ENCODE measurements at places on chromosomes 1 and 21.

- DNase-seq = no peak
Measured at GRCh38 chr21:33293136-33293535, 27.0 kb downstream of the IL10RB start.

GRCh38 chr1:41917835-41918449, 780 bp downstream of the HIVEP3 start:
- peak; percentile 66 for DNase-seq

GRCh38 chr1:101284021-101284420, 47.2 kb downstream of the S1PR1 start:
- DNase-seq = no peak

DNA sequence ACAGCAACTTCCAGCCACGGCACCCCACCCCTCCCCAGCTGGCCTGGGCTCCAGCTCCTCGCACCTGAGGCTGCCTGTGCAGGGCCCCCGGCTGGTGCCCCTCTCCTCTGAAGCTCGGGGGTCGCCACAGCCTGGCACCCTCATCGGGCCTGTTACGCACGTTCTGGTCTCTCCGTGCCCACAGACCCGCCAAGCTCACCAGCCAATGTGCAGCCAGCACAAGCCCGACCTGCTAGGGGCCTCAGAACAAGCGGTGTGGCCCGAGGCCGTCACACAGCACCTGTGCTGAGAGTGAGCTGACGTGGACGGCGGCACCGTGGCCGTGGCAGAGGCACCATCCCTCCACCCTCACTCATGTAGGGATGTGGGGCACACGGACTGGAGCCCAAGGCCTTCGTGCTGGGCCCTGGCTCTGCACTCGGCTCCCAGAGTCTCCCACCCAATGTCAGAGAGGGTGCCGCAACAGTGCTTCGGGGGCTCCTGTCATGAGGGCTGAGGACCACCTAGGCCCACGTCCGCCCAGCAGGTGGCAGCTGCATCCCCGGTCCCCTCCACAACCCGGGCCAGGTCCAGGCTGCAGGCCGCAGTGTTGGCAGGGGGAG, 4.4 kb upstream of the SAMD11 start:
- DNase-seq = no peak

DNA sequence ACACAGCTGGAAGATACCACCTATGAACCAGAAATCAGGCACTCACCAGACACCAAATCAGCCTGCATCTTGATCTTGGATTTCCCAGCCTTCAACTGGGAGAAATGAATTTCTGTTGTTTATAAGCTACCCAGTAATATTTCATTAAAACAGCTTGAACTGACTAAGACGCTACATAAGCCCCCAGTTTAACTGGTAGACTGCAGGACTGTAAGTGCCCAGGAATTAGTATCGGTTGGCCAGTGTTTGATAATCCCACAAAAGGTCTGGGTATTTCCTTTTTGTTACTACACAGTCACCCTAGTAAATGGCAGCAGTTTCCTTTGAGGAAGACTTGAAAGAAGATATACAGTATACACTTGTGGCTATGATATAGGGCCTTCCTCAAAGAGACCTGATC, 7.3 kb upstream of the SLC35D1 start:
- DNase-seq = no peak

DNA sequence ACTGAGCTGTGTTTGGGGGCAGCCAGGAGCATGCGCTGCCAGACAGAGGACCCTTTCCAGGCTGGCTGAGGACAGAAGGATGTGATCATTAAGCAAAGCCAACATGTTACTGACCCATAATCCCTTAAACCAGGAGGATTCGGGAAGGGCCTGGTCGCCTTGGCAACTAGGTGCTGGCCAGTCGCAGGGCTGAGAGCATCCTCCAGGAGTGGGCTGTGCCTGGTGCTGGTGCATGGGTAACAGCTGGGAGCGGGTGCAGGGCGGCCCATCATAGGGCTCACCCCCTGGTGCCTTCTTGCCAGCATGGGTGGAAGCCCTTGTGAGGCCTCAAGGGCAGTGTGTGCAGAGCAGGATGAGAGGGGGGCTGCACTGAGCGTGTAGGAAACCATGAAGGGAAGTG, 17.2 kb downstream of the CDK18 start:
- no peak for DNase-seq

DNA sequence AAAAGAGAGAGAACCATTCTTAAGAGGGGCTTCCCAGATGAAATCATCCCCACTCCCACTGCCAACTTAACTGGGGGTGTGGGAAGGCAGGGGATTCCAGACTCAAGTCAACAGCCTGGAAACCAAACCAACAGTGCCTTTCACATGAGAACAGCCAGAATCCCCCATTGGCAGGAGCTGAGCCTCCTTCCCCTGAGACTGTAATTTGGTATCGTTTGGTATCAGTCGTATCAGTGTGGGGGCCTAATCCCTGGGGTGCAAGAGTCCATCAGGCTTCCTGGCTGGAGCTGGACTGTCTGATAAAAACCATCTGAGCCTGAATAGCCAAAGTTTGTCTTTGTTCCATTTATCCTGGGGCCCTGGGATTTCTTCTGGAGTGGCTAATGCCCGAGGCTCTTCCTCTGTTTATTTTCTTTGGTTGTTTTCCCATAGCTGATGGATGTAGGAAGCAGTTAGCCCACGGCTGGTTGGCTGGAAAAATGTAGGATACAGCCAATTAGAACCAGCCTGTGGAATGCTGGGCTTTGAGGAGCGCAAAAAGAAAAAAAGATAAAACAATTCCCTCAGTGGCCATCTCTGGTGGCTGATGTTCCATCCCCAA, 84.6 kb downstream of the LAMC2 start:
- DNase-seq = peak; percentile 84

GRCh38 chr1:209815931-209816341, 10.0 kb upstream of the IRF6 start:
- DNase-seq = no peak

DNA sequence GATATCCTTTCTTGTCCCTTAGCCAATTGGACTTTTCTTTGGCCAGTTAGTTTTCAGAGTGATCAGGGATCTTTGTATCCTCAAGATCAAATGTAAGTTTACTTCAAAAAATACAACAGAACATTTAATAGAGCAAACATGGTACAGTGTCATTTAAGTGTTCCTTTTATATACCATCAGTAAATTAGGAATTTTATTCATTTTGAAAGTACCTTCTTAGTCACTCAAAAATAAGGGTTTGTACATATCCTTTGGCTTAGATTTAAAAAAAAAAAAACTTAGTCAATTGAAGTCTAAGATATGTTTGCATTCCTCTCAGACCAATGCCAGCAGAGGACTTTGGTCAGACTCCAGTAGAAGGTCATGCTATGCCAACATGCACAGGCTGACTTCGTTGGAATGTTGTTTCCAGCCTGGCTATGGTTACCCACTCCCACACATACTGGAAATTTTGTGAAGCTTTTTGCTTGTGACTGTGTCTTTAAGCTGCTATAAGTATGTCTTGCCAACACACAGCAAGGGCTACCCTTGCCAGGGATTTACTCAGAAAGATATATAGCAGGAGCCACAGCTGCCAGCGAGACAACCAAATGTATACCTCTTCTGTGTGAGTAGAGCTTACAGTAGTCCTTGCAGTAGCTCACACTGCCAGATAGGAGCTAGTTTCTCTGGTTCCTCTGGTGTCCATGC, 81.5 kb upstream of the LRIF1 start:
- DNase-seq = no peak

DNA sequence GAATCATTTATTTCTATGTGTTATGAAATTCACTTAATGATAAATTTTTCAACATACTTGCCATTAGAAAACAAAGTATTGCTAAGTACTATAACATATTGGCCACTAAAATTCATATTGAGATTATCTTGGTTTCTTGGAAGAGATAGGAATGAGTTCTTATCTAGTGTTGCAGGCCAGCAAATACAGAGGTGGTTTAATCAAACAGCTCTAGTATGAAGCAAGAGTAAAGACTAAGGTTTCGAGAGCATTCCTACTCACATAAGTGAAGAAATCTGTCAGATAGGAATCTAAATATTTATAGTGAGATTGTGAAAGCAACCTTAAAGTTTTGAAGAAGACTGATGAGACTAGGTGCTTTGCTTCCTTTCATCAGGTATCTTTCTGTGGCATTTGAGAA, 37.9 kb upstream of the FOXE3 start:
- DNase-seq = no peak

- peak; percentile 1 for DNase-seq
Measured at GRCh38 chr1:22936681-22937080, 36.0 kb downstream of the LACTBL1 start.

All from GM03348 (cell line).